ENCODE measurements at places on chromosomes 3 and 15.

DNA sequence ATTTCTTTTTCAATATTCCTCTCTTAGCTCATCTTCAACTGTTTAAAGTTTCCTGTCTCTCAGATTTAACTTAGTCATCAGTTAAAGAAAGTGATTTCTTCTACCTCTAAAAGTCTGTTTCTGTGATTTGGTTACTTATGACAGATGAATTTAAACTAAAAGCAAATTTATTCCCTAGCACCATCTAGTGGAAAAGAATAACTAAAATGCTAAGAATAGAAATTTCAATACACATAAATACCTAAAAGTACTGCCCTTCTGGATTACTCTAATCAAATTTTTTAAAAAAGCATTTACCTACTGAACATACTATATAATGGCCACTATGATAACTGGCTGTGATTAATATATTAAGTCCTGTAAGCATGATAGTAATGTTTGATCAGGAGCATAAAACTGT lies 14.0 kb upstream of the ZCWPW2 start:
- DNase-seq = no peak

DNA sequence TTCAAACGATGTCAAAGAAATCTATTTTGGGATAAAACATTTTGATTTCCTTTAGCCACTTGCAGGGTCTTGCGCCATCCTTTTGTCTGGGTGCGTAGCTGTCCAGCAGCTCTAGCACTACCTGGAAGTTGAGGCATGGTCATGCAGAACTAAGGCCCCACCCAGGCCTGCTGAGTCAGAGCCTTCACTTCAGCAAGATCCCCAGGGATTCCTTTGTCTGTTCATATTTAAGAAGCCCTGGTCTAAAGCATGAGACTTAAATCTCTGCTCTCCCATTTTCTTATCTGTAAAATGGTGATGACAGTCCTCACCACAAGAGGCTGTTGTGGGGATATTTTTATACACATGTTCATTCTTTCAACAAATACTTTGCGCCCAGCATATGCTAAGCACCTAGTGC lies 99.0 kb upstream of the CTDSPL start:
- DNase-seq = no peak

GRCh38 chr3:150925751-150926201 lies 20.5 kb upstream of the MINDY4B start:
- peak; percentile 8 for DNase-seq

GRCh38 chr3:101849714-101850245 lies 466 bp downstream of the NFKBIZ start:
- peak; percentile 52 for DNase-seq

- DNase-seq = no peak
These were observed 969.6 kb upstream of the ALCAM start for GRCh38 chr3:104396974-104397669.

- no peak for DNase-seq
These were observed 61.9 kb upstream of the SLC6A1 start for GRCh38 chr3:10930666-10931040.

DNA sequence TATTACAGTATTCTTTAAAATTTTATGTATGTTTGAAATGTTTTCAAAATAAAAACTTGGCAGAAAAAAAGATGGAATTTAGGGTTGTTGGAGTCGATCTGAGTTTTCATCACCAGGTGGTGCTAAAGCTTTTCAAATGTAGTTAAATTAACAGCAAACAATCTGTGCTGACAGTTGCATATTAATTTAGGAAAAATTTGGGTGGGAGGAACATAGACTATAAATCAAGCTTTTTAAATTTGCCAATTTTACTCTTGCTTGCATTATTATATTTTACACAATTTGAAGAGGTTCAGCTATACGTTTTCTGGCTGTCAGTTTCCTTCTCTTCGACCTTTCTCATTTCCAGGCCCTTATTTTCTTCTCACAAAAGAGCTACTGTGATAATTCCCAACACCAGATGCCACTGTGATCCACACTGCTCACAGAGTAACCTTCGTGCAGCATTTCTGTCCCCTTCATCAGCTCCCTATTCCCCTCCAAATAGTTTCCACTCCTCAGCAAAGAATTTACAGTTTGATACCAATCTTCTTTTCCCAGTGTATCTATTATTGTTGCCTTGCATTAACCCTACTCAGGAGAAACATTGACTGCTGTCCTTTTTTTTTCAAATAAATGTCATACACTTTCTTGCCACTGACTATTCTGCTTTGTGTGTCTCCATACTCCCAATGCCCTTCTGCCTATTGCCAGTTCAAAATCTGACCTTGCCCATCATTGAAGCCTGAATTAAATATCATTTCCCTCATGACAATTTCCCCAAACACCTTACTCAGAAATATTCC lies 53.4 kb upstream of the EIF5A2 start:
- DNase-seq = no peak

GRCh38 chr3:169430707-169431404 lies 232.7 kb downstream of the MECOM start:
- DNase-seq = no peak

DNA sequence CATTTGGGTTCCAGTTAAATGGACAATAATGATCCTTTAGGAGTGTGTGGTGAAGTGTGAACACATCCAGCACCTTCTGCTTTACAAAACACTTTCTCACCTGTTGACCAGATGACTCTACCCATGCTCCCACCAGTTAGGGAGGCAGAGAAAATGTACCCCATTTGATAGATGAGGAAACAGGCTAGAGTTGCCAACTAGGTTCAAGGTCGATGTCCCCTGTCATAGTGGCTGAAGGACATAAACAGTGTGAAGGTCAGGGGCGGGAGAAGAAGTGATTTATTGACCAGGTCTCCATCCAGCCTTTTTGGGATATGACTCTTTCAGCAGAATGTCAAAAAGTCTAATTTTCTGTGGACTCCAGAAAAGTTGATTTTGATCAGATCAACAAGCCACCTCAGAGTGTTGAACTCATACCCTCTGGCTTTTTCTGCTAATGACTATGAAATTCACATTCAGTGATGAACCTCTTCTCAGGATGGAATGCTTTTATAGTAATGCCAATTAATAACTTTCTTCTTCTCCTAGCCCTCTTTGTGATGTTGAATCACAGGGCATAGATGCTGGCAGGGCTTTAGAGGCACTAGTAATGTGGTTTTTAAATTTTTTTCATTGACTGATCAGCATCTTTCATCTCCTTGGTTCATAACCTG lies 57.5 kb downstream of the CPN2 start:
- DNase-seq = no peak

- no peak for DNase-seq
These were observed 88.9 kb upstream of the CBLB start for GRCh38 chr3:105957722-105958121.

DNA sequence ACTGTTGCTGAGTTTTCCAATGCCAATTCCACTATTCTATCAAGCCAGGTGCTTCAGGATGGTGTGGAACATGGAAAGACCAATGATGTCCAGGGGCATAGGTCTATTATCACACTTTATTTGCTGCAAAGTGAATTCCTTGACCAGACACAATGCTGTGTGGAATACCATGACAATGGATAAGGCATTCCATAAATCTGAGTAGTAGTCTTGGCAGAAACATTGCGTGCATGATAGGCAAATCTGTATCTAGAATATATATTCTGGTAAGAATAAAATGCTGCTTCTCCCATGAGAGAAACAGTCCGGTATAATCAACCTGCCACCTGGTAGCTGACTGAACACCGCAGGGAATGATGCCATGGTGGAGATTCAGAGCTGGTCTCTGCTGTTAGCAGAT lies 70.0 kb upstream of the ALDH1A3 start:
- no peak for DNase-seq

- no peak for DNase-seq
These were observed 79.0 kb upstream of the ARRDC4 start for GRCh38 chr15:97881346-97881965.

- DNase-seq = no peak
These were observed 11.2 kb downstream of the B3GNT5 start for GRCh38 chr3:183264268-183264667.

DNA sequence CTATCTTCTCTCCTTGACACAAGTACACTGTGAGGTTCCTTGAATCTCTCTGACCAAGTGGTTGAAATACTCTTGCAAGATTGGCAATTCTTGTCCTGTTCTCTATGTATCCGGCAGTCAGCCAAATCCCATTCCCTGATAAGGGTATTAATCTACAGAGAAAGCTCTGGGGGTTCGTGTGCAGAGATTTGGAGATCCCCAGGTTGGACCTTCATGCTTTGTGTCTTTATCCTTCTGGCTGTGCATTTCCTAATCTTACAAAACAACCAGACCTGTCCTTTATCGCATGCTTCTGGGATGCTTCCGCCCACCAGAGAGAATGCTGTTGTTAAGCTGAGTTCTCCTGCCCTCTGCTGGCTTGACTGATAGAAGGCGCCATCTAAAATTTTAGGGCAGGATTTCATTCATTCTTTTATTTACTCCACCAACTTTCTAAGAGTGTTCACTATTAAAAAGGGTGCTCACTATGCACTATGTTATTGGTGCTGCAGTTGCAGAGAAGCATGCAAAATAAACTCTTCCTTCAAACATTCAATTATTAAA lies 8.6 kb upstream of the SST start:
- DNase-seq = no peak

DNA sequence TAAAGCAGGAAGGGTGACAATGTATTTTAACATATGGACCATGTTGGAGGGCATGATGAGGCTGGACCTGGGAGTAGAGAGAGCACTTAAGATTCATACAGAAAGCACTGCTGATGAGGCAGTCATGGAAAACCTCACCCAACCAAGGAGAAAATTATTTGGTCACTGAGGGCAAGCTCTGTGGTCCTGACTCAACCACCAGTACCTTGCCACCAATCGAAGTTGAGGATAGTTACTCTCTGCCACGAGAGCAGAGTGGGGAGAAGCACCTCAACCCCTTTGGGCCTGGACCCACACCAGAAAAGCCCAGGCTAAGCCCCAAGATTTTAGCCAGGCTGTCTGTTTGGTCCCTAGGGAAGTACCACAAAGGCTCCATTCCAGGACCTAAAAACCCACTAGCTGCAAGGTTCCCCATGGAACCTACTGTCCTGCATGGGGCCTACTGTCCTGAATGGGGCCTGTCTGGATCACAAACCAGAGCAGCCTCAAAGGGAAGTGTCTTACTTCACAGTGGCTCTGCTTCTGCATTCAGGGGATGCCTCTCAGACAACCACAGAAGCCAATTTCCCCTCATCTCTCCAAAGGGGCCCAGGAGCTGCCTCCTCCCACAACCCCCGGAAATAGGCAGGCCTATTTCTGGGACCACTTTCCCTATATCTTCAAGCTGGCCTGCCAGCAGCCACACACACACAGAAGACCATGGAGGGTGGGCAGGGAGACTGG lies 4.2 kb downstream of the CCDC71 start:
- no peak for DNase-seq

GRCh38 chr3:184344579-184345316 lies 7.3 kb downstream of the FAM131A start:
- DNase-seq = no peak

DNA sequence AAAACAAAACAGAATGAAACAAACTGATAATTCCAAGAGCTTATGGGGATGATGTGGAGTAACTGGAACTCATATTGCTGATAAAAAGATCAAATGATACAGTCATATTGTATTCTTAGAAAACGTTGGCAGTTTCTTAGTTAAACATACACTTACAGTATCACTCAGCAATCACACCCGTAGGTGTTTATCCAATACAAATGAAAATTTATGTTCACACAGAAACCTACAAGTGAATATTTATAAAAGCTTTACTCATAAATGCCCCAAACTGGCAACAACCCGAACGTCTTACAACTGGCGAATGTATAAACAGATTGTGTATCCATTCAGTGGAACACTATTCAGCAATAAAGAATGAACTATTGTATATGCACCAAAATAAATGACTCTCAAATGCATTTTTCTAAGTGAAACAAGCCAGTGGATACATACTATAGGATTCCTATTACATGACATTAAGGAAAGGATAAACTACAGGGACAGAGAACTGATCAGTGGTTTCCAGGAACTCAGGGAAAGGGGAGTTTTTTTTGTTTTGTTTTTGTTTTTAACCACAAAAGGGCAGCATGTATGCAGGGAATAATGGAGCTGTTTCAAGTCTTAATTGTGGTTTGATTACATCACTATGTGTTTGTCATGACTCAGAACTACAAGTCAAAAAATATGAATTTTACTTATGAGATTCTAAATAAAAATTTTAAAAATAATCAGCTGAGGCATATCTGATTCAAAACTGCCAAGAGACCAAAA lies 71.8 kb upstream of the NDUFB4 start:
- DNase-seq = no peak

DNA sequence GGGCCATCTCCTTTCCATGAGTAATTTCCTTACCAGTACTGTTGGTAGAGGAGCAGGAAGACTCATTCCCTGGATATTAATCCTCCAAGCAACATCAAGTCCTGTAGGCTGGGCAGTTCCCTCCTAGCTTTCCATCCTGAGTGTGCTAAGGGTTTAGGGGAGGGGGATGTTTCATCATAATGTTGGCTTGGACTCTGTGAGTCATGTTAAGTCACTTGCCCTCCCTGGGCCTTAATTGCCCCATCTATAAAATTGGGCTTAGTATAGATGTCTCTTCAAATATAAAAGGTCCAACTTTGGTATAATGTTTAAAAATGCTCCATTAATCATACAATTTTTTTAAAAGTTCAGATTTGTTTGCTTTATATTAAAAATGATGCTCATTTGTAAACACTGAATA lies 52.7 kb downstream of the TLE3 start:
- no peak for DNase-seq
